AG09309 (cell line): ENCODE measurements at places on chromosomes 7 and 10.

GRCh38 chr7:80942261-80943041 lies 23.6 kb upstream of the SEMA3C start:
- DNase-seq = peak; percentile 97

DNA sequence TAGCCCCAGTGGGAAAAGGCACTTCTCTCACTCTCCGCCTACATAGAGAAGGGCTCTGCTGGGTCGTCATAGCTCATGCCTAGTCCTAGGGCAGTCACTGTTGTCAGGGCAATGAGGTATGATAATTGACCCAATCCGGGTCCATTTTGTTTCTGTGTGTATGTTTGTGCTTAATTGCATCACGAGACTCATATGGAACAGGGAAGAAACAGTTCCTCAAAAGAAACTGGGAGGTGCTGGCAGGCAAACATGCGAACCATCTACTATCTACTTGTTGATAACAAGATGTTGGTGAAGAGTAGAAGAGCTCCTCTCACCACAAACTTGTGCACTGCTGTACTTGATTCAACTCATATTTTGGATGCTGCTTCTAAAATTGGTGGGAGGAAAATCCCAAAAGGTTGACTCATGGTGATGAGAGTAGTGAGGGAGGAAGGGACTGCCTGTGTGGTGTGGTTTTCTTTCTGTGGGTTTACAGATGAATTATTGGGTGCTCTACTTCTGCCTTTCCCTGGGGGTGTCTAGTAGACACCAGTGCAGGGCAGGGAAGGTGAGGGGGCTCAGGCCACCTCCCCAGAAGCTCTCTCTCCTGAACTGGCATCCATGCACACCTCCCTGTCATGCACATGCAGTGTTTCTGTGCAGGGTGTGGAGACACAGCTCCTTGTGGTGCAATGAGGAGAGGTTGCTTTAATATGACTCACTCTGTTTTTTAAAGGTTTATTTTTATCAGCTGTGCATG lies 29.4 kb downstream of the LSMEM1 start:
- peak; percentile 45 for DNase-seq

- no peak for DNase-seq
Observed at GRCh38 chr7:40475681-40475982, 340.8 kb downstream of the SUGCT start.

DNA sequence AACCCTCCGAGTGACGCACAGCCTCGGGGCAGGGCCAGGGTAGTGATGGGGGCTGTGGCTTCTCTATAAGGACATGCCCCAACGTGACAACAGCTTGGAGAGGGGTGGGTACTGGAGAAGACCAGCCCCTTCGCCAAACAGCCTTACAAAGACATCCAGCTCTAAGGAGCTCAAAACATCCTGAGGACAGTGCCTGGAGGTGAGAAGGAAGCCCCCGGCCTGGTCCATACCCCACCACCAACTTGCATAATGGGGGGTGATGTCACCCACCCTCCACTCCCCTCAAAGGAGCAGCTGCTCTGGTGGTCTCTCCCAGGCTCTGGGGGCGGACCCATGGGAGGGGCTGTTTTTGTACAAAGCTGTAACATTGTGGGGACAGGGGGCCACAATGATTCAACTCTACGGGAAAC lies 15.1 kb downstream of the PRSS2 start:
- no peak for DNase-seq

- peak; percentile 10 for DNase-seq
Observed at GRCh38 chr7:79806161-79806734, 328.4 kb upstream of the GNAI1 start.

DNA sequence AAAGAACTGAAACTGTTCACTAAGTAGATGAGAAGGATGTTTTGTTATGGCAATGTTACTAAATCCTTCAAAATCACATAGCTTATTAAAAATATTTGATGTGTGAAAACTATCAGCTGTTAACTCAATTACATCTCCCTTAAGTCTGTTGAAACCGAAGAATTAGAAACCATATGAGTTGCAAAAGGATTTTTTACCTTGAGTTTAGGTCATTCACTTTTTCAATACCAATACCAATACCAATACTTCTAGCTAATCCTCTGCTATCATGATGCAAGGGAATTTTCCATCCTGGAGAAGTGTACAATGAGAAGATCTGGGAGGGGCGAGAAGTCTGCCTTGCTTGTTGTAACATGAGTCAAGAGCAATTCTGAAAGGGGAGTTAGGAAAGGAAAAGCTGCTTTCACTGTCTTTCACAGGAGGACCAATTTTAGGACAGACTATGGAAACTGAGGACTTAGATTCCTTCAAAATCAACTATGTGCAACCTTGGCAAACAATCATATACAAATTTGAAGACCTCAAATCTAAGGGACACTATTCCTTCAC lies 199.7 kb downstream of the IMMP2L start:
- DNase-seq = no peak

DNA sequence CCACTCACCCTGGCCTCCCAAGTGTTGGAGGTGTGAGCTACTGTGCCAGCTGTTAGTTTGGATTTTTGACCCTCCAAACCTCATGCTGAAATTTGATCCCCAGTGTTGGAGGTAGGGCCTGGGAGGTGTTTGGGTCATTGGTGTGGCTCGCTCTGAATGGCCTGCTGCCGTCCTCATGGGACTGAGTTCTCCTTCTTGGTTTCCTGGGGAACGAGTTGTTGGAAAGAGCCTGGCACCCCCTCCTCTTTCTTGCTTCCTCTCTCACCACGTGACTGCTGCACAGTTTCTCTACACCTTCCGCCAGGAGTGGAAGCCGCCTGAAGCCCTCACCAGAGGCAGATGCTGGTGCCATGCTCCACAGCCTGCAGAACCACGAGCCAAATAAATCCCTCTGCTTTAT lies 253.5 kb downstream of the PHTF2 start:
- no peak for DNase-seq

GRCh38 chr7:101088069-101088425 lies 2.8 kb downstream of the TRIM56 start:
- DNase-seq = no peak

GRCh38 chr7:148042935-148043631 lies 547.5 kb upstream of the C7orf33 start:
- no peak for DNase-seq

- no peak for DNase-seq
Observed at GRCh38 chr7:25669961-25670841, 441.9 kb upstream of the NPVF start.

GRCh38 chr7:91235211-91235832 lies 28.9 kb upstream of the FZD1 start:
- DNase-seq = no peak

GRCh38 chr7:83925860-83926259 lies 268.7 kb downstream of the SEMA3A start:
- DNase-seq = no peak

DNA sequence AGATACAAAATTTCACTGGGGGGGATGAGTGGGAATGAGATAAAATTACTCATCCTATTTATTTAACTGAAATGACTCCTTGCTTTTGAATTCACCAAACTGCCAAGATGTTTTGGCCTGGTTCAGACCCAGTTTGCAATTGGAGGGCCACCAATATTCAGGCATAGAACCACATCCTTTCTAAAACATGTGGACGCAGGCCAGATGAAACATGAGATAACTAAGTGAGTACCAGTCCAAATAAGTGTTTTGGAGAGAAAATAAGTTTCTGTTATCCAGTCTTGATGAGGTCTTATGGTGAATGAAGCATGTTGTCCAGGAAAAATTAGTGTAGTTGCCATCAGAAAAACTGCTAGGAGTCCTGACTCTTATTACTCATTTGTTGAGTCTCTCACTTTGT lies 36.3 kb upstream of the PDK4 start:
- no peak for DNase-seq

GRCh38 chr7:40237731-40238130 lies 102.9 kb downstream of the SUGCT start:
- no peak for DNase-seq
